ENCODE measurements at places on chromosomes 12 and 14.

DNA sequence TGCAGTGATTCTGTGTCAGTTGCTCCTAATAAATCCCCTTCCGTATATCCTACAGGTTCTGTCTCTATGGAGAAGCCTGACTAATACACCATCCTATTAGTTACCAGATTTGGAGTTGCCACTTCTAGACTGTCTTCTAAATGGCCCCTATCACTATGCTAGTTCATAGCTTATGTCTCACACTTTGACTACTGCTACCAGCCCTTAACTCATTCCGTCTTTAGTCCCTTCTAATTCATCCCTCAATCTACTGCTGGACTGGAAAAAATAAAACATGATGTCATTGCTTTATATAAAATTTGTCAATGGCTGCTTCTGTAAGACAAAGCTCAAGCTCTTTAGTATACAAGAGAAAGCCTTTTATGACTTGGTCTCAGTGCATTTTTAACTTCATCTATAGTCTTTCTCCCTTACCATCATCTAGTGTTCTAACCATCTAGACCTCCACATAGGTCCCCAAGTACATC is 99.5 kb downstream of the PPP1R12A start:
- DNase-seq = no peak

DNA sequence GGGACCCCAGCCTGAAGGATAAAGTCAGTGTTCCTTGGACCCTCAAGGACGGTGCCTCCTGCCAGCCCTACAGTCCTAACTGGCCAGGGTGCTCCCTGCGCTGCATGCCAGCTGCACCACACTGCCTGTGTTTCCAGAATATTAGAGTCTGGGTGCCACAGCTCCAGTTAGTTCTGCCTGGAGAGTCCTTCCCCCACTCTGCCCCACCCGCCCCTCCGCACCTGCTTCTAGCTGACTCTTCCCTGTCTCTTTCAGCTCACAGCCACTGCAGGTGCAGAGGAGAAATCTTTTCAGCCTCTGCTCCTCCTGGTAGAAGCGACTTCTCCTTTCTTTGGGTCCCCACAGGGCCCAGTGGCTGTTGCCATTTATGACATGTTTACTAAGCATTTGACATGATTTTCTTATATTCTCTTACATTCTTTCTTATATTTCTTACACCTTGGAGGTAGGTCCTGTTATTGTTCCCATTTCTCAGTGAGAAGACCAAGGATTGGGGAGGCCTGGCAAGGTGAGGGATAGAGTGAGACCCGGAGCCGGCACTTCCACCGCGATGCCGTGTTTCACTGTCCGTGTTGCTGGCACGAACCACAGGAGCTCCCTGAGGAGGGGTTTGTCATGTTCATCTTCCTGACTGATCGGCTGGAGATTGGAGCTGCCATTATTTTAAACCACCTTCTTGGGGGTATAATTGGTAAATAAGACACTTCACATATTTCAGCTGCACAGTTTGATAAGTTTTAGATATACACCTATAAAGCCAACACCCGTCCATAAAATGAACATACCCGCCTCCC is 29.4 kb downstream of the SYNE3 start:
- DNase-seq = no peak

DNA sequence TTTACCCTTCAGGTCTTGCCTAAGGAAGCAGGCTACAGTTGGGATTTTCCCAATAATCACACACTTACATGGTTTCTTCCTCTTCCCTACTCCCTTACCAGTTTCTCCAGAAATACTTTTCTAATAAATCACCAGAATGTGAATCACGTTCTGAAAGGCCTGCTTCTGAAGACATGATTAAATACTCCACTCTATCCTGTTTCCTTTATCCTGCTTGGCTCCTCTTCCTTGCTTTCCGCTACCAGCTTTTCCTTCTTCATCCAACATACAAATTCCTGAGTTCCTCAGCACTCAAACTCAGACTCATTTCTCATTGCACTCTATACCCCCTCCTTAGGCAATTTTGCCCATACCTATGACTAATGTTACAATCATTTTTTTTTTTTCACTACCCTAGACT is 118.3 kb downstream of the MGAT4C start:
- DNase-seq = no peak

DNA sequence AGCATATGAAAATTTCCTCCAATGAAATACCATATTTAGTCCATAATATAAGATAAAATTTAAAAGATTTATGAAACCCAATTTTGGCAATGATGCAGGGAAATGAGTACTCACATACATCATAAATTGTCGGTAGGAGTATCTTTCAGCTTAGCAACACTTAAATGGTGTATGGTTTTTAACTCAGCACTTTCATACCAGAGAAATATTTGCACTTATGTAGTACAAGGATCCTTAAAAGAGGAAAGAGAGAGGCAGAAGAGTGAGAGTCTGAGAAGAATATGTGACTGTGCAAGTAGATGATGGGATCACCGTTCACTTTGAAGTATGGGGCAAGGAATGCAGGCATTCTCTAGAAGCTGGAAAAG is 379.3 kb upstream of the DCN start:
- DNase-seq = no peak

DNA sequence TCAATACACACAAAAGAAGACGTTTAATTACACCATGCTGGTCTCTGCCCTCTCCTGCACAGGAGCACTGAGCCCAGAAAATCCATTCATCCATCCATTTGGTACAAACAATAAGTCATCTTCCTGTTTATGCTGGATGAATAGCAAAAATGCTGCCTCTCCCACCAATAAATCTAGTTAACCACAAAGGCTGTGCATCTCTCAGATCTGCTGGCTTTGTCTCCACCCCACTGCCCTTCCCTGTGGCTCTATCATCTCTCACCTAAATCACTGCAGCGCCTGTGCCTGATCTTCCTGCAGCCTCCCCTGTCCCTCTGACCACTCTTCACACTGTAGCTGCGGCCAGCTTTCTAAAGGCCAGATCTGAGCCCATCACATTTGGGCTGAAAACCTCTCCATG is 72.9 kb upstream of the DDX11 start:
- no peak for DNase-seq

- no peak for DNase-seq
Observed at GRCh38 chr12:88529531-88530488, 50.5 kb downstream of the KITLG start.

GRCh38 chr12:13587721-13588390 is 391.3 kb downstream of the EMP1 start:
- no peak for DNase-seq

DNA sequence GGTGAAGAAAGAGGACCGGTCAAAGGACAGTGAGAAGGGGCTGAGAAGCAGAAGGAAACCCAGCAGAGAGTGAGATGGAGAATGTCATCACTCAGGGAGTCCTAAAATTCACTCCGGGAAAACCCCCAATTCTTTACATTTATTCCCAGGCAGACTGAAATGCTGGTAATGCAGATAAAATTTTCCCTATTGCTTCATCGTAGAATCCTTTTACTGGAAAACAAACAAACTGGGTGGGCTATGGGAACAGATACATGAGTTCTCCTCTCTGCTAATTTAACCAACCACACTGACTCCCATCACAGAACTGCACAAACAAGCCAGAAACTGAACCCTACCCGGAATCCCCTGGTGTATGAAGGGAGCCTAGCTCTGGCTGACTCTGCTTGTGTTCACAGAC is 20.9 kb downstream of the HEBP1 start:
- no peak for DNase-seq

DNA sequence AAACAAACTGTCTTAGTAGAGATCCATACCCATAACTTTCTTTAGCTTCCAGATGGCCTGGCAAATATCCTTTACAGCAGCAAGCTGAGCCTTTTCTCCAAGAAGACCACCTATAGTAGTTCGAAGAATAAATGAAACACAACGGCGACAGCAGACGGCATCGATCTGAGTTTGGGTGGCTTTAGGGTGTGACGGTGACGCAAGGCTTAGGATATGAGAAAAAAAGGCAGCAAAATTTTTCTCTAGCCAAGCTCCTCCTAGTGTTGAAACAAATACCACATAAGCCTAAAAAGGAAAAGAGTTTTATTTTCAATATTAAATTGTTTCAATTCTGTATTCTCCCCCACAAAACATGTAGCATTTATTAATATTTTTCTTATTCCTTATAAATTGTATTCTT is 33.3 kb downstream of the HEATR5A start:
- DNase-seq = no peak

DNA sequence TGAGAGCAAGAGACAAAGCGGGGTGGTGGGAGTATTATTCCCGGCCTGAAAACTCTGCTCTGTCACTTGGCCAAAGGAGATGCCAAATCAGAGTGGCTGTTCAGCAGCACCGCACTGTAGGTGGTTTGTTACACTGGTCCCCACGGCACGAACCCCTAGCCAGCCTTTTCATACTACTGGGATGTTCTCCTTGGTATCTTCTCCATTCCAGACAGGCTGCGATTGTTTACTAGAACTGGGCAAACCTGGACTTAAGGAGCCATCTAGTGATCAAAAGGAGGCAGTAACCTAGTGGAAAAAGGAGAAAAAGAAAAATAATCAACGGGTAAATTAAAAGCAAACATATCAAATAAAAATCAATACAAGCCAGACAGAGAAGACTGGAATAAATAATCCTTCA is 58.9 kb upstream of the TMTC2 start:
- no peak for DNase-seq

DNA sequence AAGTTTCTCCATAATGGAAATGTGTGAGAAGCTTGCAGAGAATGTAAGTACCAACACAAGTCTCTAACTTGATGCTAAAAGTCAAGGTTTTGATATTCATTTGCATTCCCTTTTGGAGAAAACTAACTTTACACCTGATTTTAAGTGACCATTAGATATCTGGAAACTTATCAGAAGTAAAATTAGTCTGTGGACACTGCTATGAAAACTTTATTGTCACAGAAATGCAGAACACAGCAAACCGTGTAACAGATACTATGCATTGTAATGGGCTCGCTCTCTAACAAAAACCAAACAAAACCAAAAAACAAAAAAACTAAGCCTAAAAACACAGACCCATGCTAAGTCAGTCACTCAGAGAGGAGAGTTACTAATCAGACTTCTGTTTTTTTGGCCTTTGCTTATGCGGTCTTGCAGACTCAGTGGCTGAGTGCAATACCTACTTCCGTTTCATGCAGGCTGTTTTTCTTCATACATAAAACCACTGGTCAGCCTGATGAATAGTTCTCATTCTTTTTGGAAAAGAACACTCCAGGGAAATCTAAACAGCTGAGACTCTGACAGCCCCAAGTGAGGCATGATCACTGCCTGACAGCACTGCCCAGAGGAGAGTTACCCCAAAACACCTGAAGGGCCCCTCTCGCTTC is 35.7 kb downstream of the NRDE2 start:
- DNase-seq = no peak

DNA sequence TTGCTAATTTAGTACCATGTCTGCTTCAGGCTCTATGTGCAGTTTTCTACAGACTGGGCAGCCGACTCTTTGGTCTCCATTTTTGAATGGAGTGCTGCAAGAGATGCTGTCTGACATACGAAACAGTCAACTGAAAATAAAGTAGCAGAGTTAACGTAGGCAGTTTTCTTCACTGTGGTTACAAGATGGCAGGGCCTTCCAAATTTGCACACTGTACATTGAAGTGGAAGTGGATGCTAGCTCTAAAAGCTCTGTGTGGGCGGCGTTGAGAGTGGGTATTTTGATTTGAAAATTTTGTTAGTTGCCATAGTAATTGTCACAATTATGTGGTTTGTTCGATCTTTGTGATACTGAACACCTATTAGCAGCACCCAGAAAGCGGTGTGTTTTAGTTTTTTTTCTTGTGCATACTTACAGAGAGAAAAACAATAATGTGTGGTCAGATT is 154.9 kb upstream of the ATP2B1 start:
- DNase-seq = peak; percentile 61

- DNase-seq = no peak
Observed at GRCh38 chr14:90440021-90440451, 43.2 kb downstream of the CALM1 start.

DNA sequence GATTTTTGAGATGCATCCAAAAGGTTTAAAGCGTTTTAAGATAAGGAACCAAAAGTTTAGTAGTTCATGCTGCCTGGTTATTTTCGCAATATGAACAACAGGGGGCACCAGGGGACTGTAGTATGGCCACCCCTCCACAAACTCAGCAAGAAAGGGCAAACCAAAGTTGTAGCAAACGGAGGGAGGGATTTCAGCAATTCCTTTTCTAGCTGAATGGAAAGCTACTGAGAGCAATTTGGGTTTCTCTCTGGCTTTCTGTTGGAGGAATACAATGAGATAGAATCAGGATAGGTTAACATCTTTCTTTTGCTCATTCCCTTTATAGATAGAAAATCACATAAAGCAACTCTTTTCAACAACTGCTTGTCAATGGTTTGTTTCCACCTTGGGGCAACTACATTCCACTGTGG is 62.5 kb downstream of the DRAM1 start:
- DNase-seq = peak; percentile 51

DNA sequence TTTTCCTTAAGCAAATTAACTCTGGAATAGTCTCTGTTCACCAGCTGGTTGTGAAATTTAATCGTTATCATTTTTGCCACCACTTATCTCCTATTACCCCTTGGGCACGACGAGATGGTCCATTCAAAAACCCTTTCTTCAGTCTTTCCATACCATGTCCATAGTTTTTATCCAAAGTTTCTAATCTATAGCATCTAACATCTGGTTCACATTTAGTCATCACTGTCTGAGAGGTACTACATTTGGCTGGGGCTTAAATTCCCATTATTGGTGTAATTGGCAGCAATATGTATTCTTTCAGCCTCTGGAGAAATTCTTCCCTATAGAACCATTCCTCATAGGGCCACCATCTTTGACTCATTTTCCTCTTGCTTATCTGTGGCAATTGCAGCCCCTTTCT is 163.5 kb downstream of the CCER1 start:
- DNase-seq = no peak

- no peak for DNase-seq
Observed at GRCh38 chr12:62846491-62846890, 88.5 kb downstream of the PPM1H start.

- DNase-seq = no peak
Observed at GRCh38 chr14:100777366-100777817, 48.5 kb upstream of the MEG3 start.

DNA sequence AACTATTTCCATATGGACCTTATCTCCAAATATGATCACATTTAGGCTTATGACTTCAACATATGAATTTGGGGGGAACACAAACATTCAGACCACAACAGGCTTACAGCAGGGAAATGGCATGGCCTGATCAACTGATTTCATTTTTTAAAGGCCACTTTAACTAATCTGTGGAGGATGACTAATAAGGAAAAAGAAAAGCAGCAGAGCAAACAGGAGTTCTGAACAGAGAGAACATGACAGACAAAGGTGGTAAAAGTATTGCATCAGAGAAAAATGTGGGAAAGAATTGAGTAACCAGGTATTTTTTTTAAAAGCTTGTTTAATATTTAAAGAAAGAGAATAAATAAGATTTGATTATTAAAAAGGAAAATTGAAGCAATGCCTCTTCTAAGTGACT is 366.1 kb upstream of the TMPO start:
- no peak for DNase-seq

DNA sequence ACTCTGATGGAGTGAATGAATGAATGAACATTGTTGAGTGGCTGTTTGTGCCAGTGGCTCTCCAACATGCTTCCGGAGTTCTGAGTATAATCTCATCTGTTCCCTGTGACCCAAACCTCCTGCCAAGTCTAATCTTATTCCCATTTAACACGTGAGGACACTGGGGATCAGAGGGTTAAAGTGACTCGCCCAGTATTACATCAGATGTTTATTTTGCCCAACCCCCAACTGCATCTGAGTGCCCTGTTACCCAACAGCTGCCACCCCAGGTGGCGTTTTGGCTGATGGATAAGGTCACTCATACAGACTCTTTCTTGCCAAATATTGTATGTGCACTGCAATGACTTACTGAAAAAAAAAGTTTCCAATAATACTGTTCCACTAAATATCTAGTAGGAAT is 210.9 kb downstream of the EXOC5 start:
- no peak for DNase-seq

GRCh38 chr14:83004456-83005006 is 1470.9 kb upstream of the SEL1L start:
- no peak for DNase-seq

Data from stimulated activated CD4-positive, alpha-beta T cell treated with anti-CD3 and anti-CD28 coated beads, Interleukin-1b, Interleukin-23, amount 100 ng/mL, for 48 hours (primary cell).